ENCODE measurements at places on chromosomes 2 and 18.
A peak's percentile ranks its signal among the peaks of the same experiment; 100 is the strongest.

DNA sequence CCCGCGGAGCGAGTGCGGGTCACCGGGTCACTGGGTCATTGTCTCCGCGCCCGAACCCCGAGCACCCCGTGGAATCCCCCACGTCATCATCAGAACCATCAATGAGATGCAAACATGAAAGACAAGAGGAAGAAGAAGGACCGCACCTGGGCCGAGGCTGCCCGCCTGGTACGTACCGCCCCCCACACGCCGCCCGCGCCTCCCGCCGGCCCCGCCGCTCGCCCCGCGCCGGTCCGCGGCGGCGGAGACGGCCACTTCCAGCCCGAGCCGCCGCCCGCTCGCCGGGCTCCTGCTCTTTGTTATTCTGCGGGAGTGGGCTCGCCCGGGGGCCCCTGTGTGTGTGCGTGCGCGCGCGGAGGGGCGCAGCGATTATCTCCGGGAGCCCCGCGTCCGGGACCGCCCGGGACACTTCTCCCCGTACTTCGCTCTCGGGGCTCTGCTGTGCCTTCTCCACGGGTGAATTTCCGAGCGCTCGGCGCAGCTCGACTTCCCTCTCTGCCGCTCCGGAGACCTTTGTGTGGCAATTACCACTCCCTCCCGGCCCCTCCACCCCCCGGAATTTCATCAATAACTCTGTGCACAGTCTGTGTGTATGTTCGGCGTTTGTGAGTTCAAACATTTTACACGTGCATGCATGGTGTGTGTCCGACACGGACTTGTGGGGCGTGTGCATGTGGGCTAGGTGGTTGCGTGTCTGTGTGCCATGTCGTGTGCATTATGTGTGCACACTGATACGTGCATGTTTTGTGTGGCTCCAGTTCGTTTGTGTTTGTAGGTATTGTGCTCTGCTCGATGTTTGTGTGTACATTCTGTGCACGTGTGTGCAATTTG, 714 bp downstream of the ASXL3 start:
- no peak for DNase-seq

- no peak for DNase-seq
Observed at GRCh38 chr2:10078001-10078400, 2.2 kb downstream of the CYS1 start.

DNA sequence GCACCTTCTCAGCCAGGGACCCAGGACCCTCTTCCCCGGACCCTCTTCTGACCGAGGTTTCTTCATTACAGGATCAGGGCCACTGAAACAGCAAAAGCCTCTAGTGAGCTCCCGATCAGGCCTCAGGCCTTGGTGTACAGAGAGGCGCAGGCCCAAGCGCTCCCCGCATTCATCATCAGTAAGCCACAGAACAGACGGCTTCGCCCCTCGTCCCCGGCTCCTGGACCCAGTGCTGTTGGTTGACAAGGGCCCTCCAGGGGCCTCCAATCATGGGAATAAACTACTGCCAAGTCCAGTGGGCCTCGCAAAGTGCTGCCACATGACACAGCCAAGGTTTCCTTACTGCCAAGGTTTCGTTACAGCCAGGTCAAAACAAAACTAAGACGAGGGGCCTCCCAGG, 111.4 kb downstream of the ZNF516 start:
- no peak for DNase-seq

- no peak for DNase-seq
Observed at GRCh38 chr2:188474316-188474715, 182.6 kb downstream of the GULP1 start.

DNA sequence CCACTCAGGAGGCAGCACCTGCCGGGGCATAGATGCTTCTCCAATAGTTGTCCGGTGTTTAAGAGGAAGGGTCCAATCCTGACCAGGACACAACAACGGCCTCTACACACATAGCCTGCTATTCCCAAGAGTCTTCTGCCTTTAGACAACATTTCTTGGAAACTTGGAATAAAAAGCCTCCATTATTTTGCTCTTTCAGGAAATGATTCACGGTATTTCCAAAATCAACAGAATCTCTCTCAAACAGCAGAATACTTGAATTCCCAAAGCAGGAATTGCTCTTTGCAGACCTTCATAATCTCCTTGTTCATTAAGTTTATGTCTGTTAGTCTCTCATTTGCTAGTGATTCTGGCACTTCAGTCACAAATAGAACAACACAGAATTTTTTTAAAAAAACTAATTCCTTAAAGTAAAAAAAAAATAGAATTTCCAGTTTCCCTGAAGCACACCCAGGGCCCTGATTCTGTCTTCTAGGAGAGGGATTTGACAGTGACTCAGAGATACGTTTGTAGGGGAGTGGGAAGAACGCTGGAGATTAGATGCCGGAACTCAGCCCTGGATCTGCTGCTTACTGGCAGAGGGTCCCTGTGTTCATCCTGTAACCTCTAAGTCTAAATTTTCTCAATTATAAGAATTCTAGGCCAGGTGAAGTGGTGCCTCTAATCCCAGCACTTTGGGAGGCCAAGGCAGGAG, 74.7 kb downstream of the NAB1 start:
- DNase-seq, result no peak

DNA sequence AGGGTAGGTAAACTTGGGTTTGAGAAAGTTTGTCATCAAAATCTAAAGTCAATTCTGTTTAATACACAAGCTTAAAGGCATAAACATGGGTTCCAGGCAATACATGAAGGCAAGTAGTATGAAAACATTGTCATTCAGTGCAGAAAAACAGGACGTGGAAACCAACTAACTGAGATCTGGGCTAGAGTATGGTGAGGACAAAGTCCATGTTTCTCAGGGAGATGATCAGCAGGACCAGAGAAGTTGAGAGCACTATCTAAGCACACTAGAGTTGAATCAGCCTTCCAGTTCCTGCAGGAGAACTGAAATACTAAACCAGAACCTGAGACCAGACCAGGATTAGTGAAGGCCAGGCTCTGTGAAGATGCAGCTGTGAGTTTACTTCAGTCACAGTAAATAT, 302.8 kb upstream of the CRIM1 start:
- DNase-seq, result no peak

GRCh38 chr2:235666213-235666781, 172.5 kb downstream of the AGAP1 start:
- DNase-seq, result peak; percentile 86

DNA sequence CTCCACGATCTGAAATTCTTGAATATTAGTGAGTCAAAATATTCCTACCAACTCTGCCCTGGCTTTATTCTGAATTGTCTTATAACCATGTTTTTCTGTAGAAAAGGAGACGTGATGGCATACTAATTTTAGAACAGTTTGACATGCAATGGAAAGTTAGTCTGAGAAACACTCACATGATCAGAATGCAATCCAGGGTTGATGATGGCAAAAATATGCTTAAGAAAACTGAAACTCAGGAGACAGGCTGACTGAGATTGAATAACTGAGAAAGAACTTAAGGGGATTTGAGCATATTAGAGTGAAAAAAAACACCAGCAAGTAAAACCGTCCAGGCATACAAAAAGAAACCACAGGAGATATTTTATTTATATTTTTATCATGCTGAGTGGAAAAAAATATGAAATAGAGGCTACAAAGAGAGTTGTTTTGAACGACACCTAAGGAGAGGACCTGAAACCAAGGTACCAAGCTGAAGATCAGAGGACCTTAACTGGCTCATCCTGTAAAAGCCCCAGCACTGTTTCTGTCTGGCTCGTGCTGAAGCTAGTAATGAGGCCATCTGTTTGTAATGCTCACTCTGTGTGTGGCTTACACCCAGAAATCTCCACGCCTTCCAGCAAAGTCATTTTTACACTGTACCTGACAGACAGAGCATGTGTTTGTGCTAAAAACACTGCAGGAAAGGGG, 437.2 kb upstream of the PKDCC start:
- DNase-seq, result no peak

DNA sequence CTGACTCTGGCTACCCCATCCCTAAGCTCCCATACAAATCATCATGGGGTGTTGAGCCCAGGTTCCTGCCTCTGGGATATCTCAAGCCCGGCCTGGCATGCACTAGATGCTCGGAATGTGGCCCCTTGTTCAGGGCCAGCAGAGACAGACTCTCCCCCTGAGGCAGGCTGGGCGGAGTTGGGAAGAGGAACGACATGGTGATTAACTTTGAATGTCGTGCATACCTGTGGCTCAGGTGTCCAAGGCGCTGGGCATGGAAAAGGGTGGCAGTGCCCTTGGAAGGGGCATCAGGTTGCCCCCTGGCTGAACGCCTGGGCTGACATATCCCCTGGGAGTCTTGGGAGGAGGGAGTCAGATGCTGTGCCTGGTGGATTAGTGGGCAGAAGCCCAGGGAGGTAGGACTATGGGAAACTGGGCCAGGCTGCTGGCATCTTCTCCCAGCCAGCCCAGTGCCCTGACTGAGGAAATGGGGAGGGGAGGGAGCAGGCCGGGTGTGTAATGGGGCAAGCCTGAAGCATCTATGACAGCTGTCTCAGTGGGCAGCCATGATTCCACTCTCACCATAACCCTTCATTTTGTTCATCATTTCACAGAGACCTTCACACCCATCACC, 57.8 kb upstream of the OTOF start:
- no peak for DNase-seq

- DNase-seq, result no peak
Observed at GRCh38 chr18:8785855-8786482, 80.6 kb downstream of the MTCL1 start.

DNA sequence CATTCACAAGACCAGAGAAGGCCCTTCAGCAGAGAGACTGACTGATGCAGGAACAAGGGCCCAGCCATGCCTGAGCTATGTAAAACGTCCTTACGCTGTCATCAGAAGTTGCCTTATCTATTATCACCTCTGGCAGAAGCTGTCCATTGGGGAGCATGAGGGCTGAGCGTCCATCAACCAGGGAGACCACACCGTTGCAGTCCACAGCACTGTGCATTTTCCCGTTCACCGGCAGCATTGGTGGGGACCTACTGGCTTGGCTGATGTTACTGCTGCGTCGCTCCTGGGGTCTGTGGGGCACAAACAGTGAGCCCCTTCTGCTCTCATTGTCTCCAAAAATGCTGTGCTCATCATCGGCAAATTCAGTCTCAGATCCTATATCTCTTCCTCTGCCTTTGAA, 91.4 kb downstream of the SCN9A start:
- no peak for DNase-seq

DNA sequence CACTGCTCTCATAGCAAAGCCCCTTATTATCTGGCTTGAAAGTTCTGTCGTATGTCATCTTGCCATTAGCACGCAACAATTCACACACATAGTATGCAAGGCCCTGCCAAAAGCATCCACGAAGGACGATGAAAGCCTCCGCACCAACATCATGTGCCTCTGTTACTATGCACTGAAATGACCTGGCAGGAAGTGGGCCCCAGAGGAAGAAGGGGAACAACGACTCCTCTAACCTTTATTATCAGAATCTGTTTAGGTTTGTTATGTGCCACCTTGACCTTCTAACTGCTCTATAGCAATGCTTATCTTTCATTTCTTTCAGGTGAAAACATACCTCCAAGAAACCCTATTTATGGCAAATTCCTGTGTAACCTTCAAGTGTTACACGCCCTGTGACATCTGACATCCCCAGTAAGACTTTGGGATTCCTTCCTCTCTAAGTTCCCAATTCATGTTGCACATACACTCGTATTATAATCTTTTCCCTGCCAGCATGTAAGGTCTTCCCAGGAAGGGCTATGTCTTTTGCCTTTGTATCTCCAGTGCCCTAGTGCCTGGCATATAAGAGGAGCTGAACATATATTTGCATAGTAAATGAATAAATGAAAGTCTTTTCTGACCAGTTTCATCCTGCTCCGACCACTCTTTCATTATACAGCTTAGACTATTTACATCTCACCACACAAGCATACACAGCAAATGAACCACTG, 7.0 kb upstream of the NDUFV2 start:
- DNase-seq, result no peak

- DNase-seq, result no peak
Observed at GRCh38 chr2:6977113-6977741, 60.0 kb downstream of the RNF144A start.

DNA sequence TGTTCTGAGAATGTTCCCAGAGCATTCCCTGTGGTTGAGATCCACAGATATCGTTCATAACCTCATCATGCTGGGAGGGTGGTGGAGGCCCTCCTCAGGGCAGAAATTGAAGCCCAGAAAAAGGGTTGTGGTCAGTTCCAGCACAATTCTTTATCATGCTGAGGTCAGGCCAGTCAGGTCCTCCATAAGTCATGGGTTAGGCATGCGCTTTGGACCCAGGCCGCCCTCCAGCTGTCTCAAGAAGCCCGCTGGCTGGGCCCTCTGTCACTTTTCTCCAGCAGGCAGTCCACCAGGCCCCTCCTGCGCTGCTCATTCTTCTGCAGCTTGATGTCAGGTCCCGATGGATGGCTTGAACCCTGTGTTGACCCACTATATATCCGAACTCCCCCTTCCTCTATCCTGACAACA, 151.1 kb upstream of the NT5C1B start:
- DNase-seq, result no peak

DNA sequence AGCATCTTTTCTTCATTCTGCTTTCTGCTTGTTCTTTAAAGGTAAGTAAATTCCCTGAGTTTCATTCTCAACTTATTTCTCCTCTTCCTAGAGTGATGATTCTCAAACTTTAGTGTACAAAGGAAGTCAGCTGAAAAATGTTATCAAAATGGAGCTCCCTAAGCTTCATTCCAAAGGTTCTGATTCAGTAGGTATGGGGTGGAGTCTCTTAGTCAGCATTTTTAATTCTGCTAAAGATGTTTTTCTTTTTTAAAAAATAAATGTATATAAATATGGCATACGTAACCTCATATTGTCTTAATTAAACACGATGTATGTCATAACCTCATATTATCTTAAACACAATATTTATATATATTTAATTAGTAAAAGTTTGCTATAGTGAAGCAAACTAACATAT, 3.1 kb upstream of the CSRNP3 start:
- DNase-seq, result no peak

DNA sequence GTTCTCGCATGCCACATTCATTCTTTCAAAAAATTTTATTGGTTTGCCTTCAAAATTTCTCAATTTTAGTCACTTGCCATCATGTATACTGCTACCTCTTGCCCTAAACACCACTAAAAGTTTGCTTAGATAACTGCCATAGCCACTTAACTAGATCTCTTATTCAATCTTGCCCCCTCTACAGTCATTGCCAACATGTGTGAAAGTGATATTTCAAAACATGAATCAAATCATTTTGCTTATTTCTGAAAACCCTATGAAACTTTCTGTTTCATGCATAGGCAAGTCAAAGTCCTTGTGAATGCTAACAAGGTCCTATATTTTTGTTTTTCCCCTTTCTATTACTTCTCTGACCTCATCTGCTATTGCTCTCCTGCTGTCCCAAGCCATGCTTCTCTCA, 397.1 kb downstream of the KCNJ3 start:
- DNase-seq, result no peak

GRCh38 chr2:223669453-223670225, 67.5 kb upstream of the SCG2 start:
- no peak for DNase-seq

GRCh38 chr2:67566958-67567635, 170.0 kb downstream of the ETAA1 start:
- DNase-seq, result no peak

All from NCI-H1417 treated with DMSO at 0.1 percent for 48 hours (cell line).